Neuronal stem cell (in vitro differentiated cells): ENCODE measurements at places on chromosomes 3 and 15.

DNA sequence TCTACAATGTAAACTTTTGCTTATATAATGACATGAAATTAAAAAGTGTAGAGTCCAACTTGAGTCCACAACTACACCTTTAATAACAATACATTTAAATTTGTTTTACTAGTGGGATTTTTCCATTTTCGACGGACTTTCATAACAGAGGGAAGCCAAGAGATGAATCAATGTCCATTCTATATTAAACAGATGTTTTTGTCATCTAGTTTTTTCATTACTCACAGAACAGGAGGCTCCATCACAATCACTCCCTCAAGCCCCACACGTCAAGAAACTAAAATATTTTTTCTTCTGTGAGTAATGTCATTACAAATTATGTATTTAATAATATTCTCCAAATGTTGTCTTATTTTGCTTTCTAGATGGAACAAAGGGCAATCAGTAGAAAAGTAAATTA, 932.9 kb downstream of the ROBO1 start:
- no peak for DNase-seq

DNA sequence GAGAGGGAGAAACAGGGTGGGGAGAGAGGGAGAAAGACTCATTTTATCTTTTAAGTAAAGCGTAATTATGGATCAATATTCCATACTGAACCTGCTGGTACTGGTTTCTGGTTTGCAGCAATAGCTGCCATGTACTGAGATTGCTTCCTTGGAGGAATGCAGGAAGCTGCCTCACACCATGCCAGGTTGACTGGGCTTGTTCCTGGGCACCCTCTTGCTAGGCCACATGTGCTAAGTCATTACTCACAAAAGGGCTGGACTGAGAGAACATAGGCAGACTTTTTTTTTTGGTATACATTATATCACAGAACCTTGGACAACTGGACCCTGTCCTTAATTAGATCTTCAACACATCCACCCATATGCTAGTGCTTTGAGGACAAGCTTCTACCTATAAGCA, 193.4 kb downstream of the ZNF621 start:
- DNase-seq: no peak

- no peak for DNase-seq
Observed at GRCh38 chr3:98038286-98038685, 3.2 kb upstream of the GABRR3 start.

- peak; percentile 12 for DNase-seq
Observed at GRCh38 chr15:82999905-83000671, 11.4 kb downstream of the C15orf40 start.

- no peak for DNase-seq
Observed at GRCh38 chr3:97187771-97188170, 373.4 kb downstream of the EPHA6 start.

DNA sequence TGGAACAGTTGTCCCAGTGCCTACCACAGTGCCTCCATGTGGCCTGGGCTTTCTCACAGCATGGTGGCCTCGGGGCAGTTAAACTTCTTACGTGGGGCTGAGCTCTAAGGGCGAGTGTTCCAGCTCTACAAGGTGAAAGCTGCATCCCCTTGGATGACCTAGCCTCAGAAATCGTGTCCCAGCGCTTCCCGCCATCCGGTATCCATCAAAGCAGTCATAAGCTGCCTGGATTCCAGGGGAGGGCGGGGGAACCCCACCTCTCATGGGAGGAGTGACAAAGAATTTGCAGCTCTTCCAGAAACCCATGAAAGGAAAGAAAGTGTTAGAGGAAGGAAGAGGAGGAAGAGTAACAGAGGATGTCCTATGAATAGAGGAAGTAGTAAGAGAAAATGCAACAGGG, 45.8 kb upstream of the CCDC174 start:
- DNase-seq: no peak

GRCh38 chr3:9229325-9229724, 20.1 kb downstream of the SRGAP3 start:
- no peak for DNase-seq

DNA sequence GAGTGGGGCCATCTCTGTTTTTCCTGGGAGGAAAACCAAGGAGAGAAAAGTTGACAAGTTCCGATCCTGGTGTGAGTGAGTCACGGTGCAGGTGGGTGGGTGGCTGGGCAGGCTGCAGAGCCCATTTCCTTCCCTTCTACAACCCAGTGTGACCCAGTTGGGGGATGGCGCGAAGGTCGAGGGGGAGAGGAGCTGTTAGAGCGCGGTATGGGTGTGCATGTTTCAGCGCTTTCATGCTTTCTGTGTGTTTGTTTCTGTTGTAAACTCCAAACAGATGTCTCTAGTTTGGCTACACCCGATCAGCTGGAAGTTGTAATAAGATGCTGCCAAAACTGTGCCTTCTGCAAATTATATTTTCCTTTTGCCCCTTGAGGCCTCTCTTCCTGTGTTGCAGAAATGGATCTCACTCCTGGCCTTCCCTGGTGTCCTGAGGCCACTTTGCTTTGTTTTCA, 3.8 kb downstream of the FAM43A start:
- DNase-seq: no peak

- no peak for DNase-seq
Observed at GRCh38 chr3:102181175-102181920, 253.5 kb upstream of the ZPLD1 start.

GRCh38 chr3:196712514-196713413, 587 bp downstream of the PIGX start:
- DNase-seq: no peak

GRCh38 chr15:36136049-36136448, 443.4 kb upstream of the CDIN1 start:
- DNase-seq: no peak

GRCh38 chr3:156816794-156817645, 9.1 kb upstream of the LEKR1 start:
- DNase-seq: peak; percentile 85

GRCh38 chr3:115785782-115786181, 162.5 kb downstream of the GAP43 start:
- DNase-seq: no peak

DNA sequence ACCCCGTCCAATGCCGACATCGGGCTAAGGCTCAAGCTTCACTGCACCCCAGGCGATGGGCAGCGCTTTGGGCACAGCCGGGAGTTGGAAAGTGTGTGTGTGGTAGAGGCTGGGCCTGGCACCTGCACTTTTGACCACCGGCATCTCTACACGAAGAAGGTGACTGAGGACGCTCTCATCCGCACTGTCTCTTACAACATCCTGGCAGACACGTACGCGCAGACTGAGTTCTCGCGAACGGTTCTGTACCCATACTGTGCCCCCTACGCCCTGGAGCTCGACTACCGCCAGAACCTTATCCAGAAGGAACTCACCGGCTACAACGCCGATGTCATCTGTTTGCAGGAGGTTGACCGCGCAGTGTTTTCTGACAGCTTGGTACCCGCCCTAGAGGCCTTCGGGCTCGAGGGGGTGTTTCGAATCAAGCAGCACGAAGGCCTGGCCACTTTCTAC, 1.0 kb downstream of the PDE12 start:
- DNase-seq: peak; percentile 9

- no peak for DNase-seq
Observed at GRCh38 chr15:98959640-98960007, 48.0 kb downstream of the PGPEP1L start.

GRCh38 chr15:80480909-80481308, 76.7 kb downstream of the ARNT2 start:
- DNase-seq: no peak

- no peak for DNase-seq
Observed at GRCh38 chr3:52896613-52897012, 735 bp downstream of the STIMATE start.

GRCh38 chr15:101807345-101807945, 4.1 kb downstream of the OR4F6 start:
- no peak for DNase-seq

DNA sequence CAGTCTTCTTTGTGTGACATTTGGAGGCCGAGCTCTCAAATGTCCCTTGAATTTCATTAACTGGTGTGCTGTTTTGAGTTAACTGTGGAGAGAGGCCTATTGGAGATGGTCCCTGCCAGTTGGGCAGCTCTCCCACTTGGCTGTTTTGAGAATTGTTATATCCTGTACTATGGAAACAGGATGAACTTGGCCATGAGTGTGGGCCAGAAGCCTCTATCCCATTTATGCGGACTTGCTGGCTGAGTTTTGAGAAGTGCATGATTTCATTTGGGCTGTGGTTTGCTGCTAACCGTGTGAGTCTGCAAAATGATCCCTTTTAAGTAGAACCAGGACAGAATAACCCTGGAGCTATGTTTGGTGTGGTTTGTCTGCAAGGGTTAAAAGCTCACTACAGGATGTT, 366.0 kb downstream of the PTPRG start:
- no peak for DNase-seq

DNA sequence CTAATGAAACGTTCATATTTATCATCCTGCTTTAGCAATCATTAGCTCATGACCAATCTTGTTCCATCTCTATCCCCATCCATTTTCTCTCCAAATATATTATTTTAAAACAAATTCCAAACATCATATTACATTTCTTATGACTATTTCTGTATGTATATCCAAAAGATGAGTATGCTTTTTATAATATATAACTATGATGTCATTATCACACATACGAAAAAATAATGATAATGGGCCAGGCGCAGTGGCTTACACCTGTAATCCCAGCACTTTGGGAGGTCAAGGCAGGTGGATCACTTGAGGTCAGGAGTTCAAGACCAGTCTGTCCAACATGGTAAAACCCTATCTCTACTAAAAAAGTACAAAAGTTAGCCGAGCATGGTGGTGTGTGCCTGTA, 280.4 kb downstream of the FHIT start:
- DNase-seq: no peak

GRCh38 chr3:159796226-159796625, 192.4 kb upstream of the IL12A start:
- DNase-seq: no peak

DNA sequence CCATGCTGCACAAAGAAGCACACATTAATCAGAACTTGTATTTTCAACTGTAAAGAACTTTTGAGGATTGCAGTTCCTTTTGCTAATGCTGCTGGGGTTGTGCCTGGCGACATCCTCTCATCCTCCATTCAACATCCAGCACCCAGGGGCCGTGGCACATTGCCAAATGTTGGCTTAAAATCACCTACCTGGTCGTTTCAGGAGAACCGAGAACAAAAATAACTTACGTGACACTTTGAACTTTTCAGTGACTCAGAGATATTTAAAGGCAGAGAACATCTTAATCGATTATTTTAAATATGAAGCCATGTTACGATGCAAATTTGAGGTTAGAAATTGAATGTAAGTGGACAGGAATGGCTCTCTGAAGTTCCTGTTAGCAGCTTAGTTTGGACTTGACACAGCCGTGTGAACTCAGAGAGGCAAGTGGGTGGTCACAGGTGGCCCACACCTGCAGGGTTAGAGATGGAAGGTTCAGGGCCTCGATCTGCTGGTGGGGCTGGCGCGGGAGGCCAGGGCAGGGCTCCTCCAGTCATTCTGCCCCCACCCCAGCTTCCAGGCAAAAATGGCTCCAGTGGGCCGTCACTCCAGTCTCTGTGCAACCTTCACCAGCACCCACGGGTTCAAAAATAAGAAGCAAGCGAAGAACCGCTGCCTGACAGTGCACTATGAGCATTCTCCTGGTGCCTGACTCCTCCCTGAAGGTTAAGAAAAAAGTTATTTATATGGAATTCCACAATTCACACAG, 12.2 kb downstream of the LRRK1 start:
- no peak for DNase-seq

DNA sequence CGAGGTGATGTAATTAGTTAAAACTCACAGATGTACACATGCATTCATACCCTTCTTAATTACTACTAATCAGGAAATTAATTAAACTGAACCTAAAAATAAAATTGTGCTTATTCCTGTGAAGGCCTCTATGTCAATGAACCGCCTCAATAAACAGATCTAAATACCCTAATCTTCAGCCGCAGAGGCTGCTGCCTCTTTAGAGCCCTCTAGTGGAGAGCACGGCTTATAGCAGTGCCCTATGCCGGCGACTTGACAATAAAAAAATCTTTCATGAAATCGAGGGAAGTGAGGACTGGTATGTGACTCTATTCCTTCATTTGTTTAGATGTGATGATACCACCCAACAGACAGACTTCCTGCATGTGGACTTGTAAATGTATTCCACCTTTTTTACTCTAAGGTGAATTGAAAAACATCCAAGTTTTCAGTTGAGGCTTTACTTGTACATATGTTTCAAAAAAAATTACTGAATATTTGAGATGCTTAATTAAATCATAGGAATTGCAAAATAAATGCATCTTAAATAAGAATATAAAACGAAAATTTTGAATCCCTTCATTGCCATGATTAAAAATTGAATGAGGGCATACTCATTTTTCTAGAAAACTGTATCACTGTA, 8.3 kb upstream of the EPHA3 start:
- peak; percentile 42 for DNase-seq

GRCh38 chr3:37024092-37024491, 30.8 kb downstream of the MLH1 start:
- no peak for DNase-seq

DNA sequence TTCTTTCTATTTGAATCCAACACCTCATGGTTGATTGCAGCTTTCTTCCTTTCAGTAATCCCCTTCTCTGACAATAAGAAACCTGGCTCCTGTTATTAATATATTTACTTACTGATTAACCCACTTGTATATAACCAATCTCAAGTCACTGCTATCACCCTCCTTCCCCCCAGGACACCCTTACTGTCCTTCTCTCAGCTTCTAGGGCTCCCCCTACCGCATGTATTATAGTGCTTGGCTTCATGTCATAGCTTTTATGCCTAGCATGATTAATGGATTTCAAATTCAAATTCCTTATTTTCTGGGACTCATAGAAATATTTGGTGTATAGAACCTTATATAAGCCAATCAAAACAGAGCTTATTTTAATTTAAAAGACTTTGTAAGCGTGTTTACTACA, 75.7 kb upstream of the BNIP2 start:
- DNase-seq: no peak

DNA sequence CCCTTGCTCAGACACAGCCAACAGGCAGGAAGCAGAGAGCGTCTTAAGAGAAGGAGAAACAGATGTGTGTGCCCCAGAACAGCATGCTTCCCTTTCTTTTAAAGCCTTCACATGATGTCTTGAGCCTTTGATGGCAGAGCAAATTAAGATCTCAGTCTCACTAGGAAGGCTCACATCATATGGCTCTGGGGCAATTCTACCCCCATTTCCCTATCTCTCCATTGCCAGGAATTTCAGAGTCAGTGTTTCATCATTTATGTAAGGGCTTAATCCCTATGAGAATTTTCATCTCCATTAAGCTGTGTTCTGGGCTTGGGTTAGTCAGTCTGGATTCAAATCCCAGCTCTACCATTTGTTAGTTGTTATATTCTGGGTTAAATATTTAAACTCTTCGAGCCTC, 41.4 kb upstream of the GLCE start:
- no peak for DNase-seq

DNA sequence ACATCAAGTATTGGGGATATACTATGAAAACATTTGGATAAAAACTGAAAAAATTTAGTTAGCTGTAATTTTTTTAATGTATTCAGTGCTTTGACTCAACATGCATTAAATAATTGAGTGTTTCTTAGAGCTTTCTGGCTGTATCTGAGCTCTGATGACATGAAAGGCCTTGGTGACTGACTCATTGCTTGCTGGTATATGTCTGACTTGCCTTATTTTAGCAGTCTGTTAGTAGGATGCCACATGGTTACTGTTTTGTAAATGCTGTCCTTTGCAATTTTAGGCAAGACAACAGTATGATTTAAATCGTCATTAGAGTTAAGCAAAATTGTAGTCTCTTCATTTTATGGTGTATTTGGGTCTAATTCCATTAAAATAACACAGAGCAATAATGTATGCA, 199.2 kb downstream of the GHSR start:
- no peak for DNase-seq

GRCh38 chr3:159165961-159166360, 364.1 kb downstream of the MFSD1 start:
- no peak for DNase-seq

- no peak for DNase-seq
Observed at GRCh38 chr15:90451053-90451850, 63.2 kb downstream of the IQGAP1 start.
